Stimulated activated CD4-positive, alpha-beta T cell treated with anti-CD3 and anti-CD28 coated beads, Interleukin-1b, Interleukin-23, amount 100 ng/mL, for 1 hour (primary cell): ENCODE measurements at places on chromosomes 12 and 14.

DNA sequence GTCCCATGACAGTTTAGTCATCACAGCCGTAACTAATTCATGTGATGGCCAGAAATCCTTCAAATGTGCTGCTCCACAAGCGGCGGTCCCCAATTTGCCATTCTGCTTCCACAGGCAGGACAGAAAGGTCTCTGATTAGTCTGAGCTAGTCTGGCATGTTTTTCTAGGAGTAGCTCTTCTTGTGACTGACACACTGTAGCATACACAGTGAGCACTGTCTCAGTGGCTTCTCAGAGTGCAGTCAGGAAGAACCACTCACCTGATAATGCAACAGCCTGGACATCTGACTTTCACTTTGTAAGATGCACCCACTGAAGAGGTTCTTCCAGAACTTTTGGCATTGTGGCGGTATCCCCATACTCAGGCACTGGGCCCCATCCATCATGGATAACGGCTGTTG lies 1266.2 kb downstream of the TMEM121 start:
- DNase-seq: no peak

- no peak for DNase-seq
Measured at GRCh38 chr12:1115484-1116231, 124.6 kb downstream of the ERC1 start.

- DNase-seq: no peak
Measured at GRCh38 chr12:122081697-122082221, 3.2 kb downstream of the MLXIP start.

- no peak for DNase-seq
Measured at GRCh38 chr12:60042835-60043234, 447.0 kb downstream of the SLC16A7 start.

DNA sequence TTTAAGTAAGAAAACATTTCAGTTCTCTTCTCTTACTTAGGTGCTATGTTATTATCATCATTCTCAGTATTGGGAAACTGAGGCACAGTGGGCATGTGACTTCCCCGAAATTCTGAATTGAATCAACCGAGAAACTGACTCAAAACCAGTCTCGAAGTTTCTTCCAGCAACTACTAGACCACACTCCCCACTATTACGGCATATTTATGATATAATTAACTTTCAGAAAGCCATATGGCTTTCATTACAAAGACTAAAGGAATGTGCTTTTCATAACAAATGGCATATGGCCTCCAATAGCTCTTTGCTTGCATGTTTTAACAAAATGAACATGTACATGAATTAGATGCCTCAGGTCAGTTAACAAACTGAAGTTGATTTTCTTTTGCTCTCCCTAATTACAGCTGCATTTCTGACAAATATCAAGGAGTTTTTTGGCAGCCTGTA lies 182.9 kb upstream of the SLC38A2 start:
- DNase-seq: no peak

DNA sequence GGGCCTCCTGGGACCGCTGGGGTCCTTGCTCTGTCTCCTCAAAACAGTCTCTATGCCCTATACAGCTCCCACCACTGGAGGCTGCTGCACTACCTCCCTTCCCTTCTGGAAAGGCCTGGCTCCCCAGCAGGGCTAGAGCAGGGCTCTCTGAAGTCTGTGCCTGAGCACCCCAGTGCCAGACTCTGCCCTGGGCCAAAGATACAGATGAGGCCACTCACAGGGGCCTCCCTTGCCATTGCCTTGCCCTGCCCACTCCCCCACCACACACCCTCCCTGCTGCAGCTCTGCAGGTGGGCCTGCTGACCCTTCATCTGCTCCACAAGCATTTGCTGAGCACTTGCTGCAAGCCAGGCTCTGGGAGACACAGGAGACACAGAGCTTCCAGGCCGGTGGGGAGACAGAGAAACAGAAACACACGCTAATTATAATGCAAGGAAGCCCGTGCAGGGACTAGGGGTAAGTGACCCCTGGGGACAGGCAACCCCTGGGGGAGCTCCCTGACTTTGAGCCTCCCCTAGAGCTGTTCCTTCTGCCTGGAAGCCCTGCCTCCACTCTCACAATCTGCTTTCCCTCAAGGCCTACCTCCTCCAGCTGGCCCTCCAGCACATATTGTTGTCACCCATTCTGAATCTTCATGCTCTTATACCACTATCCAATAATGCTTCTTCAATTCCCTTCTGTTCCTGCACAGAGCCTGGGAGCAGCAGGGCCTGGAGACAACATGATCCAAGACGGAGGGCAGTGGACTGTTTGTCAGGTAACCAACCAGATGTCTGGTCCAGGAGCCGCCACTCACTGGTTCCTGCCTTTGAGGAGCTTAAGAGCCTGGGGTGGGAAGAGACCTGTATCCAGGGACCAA lies 32.6 kb upstream of the PNMA1 start:
- no peak for DNase-seq

DNA sequence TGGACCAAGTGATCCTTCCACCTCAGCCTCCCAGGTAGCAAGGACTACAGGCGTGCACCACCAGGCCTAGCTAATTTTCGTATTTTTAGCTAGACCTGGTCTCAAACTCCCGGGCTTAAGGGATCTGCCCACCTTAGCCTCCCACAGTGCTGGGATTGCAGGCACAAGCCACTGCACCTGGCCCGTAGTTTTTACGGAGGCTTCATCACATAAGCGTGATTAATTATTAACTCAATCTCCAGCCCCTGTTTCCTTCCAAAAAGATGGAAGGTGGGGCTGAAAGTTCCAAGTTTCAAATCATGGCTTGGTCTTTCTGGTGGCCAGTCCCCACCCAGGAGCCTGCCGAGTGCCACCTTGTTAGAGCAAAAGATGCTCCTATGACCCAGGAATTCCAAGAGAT lies 22.5 kb upstream of the HIF1A start:
- DNase-seq: no peak

DNA sequence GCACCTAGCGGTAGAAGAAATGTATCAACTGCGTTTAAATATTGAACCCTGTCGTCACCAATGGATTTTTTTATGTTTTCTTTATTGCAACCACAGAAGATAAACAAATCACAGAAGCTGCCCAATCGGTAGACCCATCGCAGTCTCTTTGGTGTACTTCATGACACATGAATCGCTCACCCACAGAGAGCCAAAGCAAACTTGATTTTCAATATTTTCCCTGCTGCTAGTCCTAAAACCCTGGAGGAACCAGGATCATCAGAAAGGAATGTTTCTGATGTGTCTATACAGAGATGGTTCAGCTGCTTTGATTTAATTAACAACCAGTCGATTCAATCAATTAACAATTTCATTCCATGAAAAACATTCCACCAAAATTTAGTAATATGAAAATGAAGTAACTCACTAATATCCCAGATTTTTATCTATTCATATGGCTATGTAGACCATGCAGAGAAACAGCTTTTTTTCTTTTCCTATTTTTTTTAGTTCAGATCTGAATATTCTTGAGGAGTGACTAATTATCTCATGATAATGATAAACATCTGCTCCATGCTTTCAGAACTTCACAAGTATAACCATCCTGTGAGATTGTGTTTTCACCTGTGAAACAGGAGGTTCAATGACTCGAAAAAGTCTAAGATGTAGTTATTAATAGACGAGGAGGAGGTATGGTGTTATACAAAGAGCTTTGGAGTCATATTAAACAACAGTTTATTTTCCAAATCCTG lies 46.1 kb downstream of the DIO2 start:
- no peak for DNase-seq

GRCh38 chr14:104094709-104095425 lies 9.4 kb downstream of the ASPG start:
- peak; percentile 46 for DNase-seq

GRCh38 chr12:119829439-119829838 lies 47.7 kb downstream of the CIT start:
- no peak for DNase-seq

DNA sequence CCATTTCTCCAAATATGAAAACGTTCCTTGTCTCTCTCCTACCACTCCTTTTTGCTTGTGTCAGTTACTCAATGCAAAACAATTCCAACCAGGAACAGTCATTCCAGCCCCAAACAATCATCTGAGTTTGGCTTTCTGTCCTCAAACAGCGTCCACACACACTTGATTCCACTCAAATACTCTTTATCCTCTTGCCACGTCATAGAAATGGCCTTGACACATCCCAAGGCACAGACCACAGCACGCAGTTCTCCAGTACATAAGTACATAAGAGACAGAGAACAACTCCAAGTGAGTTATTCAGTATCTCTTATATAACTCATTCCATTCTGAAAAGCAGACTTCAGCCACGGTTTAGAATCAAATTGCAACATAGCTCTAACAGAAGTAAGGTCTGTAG lies 299.2 kb downstream of the RPS29 start:
- no peak for DNase-seq

GRCh38 chr12:213527-213932 lies 427 bp downstream of the SLC6A12 start:
- no peak for DNase-seq

GRCh38 chr12:118307069-118307954 lies 65.4 kb downstream of the TAOK3 start:
- no peak for DNase-seq

DNA sequence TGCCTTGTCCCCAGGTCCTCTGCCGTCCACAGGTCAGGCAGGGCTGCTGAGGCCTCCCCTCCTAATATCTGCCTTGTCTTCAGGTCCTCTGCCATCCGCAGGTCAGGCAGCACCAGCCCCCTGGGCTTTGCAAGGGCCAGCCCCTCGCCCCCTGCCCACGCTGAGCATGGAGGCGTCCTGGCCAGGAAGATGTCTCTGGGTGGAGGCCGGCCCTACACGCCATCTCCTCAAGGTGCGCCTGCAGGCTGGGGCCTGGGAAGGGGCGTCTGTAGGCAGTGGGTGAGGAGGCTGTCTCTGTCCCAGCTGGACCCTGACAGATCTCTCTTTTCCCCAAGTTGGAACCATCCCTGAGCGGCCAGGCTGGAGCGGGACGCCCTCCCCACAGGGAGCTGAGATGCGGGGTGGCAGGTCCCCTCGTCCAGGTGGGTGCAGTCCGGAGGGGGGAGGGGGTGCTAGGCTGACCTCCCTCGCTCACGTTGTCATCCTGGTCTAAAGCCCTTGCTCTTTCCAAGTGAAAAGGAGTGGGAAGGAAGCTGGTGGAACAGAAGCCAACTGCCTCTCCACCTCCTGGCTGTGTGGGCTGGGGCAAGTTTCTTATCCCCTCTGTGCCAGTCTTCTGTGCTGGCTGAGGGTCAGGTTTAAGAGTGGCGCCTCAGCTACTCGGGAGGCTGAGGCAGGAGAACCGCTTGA lies 13.9 kb upstream of the PUS1 start:
- DNase-seq: no peak

GRCh38 chr14:53626761-53627160 lies 329.9 kb downstream of the BMP4 start:
- DNase-seq: no peak

DNA sequence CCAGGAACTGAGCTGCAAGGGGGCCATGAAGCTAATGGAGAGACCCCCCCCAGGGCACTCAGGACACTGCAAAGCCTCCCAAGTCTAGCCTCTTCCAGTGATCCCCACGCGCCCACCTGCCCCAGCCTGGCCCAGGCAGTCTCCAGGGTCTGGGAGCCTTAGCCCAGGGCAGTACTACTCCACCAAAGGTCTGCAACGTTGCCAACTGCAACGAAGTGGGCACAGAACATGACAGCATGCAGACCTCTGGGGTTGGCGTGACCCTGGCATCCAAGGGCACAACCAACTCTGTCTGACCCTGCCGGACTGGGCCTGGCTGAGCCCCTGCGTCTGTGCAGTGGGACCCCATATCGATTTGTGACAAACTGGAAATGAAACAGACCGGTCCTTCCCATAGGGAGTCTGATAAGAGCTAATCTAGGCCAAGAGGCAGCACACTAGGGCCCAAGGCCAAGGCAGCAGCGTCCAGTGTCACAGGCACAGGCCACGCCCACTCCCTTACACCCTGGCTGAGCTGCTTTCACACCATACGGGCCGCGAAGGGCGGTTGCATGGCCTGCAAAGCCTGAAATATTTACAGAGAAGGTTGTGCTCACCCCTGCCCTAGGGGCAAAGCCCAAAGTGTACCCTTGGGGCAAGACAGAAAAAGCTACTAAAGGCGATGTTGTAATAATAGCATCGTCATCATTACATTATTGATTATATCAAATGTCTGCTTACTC lies 76.7 kb downstream of the NCOR2 start:
- no peak for DNase-seq

GRCh38 chr12:132355742-132356681 lies 26.6 kb upstream of the GALNT9 start:
- no peak for DNase-seq

- DNase-seq: no peak
Measured at GRCh38 chr12:12467688-12468261, 94.9 kb downstream of the DUSP16 start.

- DNase-seq: no peak
Measured at GRCh38 chr14:32509632-32510187, 180.6 kb downstream of the AKAP6 start.

DNA sequence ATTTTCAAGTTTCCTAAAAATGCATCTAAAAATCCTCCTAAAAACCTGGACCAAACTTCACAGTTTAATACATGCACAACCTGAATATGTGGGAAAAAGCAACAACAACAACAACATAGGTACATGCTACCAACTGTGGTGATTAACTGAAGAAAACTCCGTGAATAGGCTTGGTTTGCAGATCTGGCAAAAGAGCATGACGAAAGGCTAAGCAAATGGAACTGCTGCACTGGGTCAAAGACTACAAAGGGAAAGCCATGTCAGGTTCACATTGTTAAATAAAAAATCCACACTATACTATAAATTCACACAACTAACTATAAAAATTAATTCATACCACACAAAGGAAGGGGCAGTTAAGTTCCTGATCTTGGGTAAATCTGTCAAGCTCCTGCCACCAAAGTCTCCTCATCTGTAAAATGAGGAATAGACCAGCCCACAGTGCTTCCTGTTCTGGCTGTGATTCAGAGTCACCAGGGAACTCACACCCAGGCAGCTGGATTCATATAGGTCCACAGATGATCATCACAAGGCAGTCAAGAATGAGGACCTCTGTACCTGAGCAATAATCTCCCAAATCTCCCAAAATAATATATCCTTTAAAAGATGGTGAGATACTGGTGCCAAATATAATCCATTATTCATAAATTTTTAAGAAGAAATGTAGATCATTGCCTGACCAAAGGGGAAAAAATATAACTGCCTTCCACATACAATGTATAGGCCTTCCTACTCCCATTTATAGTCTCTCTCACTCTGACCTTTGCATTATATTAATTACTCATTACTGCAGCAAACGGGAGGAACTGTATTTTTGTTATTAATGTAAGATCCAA lies 7.0 kb downstream of the CORO1C start:
- DNase-seq: no peak

- DNase-seq: no peak
Measured at GRCh38 chr14:58216544-58216943, 16.6 kb downstream of the ACTR10 start.

DNA sequence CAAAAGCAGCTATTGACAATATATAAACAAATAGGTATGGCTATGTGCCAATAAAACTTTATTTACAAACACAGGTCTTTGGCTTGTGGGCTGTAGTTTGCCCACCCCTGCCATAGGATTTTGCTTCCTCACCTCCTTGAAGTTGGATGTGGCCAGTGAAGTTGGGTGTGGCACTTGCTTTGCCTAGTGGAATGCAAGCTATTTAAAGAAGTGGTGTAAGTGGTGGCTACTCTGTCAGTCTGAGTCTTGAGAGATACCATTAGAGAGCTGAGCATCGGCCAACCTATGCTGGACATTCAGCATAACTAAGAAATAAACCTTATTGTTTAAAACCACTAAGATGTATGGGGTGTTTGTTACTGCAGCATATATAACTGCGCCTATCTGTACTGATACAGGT lies 321.3 kb downstream of the RGS6 start:
- DNase-seq: no peak

- DNase-seq: no peak
Measured at GRCh38 chr12:124411281-124411878, 116.5 kb downstream of the RFLNA start.
